Thyroid gland (tissue), 4 donors: ENCODE measurements at places on chromosomes 5 and 9. TPM values are rescaled to one million over a fixed set of nuclear protein-coding genes. Genes with fewer than 3 reads are reported as not detected.

DNA sequence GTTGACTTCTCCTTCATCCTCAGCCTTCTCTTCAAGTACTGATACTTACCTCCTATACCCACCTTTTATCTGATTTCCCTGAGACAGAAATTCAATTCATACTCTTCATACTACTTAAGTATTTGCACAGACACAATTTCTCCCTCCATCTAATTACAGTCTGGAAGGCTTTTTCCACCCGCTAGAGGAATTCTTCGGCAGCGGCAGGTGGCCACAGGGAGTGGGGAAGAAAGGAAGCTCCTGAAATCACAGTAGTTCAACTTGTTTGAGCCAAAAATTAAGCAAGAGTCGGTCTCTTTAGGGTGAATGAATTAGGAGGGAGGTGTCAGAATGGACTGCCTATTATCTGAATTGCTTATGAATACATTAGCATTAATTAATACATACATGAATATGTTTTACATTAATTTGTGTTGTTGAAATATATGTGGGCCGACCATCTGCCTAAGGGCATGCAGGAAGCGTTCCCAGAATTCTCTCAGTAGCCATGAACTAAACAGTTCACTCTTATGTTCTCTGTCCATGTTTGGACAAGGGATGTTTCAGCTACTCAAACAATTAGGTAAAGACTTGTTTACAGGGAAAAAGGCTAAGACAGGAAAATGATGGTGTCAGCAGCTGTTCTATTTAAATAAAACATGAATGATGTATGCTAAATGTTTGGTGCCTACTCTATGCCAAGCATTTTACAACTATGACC is 101.4 kb upstream of the SMARCA2 start:
- no peaks in the 10 kb centered on the region for H3K36me3 ChIP-seq
- DNase-seq = no peak
- H3K27ac ChIP-seq = no peak overlapping the region

GRCh38 chr5:104418056-104418455 is 855.5 kb upstream of the NUDT12 start:
- H3K4me3 ChIP-seq = no peak overlapping the region
- H3K27me3 ChIP-seq = no peaks in the 10 kb centered on the region
- no peak for DNase-seq
- H3K27ac ChIP-seq = no peak overlapping the region
- no peaks in the 10 kb centered on the region for H3K4me1 ChIP-seq

DNA sequence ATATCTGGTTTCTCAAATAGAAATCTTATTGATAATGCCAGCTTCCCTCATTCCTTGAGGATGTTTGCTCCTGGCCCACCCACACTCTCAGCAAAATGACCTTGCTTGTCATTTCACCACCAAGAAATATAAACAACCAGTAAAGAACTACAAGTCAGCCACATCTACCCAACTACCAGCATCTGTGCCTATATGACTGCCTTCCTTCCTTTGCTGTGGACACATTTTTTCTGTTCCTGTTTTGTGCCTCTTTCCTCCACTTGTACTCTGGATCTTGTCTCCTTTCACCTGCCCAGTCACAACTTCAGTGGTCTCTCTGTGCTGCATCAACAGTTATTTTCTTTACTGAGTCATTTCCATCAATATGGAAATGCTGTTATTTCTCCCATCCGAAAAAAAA is 20.3 kb downstream of the KIF2A start:
- no peaks in the 10 kb centered on the region for H3K36me3 ChIP-seq
- no peaks in the 10 kb centered on the region for H3K27me3 ChIP-seq
- H3K27ac ChIP-seq = no peak overlapping the region
- no peaks in the 10 kb centered on the region for H3K4me1 ChIP-seq
- H3K4me3 ChIP-seq = no peak overlapping the region

DNA sequence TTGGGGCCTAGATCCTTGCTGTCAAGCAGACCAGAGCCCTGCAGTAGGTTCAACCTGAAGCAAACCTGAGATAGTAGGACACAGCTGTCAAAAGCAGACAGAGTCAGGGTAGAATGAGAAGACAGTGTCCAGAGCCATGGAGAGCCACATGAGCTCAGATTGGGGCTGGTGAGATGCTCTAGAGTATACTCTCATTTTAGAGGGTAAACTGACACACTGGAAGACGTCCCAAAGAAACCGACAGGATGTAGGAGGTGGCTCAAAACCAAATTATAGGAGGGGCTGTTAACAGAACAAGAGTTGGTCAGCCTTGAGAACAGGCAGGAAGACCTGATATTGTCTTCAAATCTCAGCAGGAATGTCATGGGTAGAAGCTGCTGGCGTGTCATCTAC is 11.5 kb downstream of the CCDC69 start:
- H3K27ac ChIP-seq = peak overlapping the region; percentile 30
- H3K4me1 ChIP-seq = no peaks in the 10 kb centered on the region
- H3K36me3 ChIP-seq = no peaks in the 10 kb centered on the region
- no peak for DNase-seq
- H3K4me3 ChIP-seq = no peak overlapping the region

SLC36A2 gene
- not detected for total RNA-seq

DNA sequence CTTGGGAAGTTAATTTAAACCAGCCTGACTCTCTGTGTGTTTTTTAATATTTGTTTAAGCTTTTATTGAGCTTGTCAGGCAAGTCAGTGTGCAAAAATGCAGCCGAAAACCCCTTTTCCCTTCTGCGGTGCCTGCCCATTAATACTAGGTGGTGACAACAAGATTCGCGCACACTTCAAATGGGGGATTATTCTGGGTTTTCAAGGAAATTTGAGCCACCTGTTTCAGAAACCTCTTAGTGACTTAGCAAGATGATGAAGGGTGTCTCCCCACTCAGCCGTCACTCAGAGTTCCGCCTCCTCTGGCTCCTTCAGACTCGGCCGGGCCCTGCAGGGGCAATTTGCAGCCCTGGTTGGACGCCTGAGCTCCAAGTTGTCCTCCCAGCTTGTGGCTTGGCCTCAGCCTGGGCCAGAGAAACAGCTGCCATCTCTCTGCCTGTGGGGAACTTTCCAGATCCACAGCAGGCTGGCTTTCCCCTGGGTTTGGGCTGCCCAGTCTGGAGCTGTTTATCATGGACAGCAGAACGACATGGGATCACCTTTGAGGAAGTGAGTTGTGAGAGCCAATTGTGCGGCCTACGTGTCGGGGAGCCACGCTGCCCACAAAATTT is 75.9 kb downstream of the SPRY4 start:
- no peaks in the 10 kb centered on the region for H3K4me1 ChIP-seq
- H3K27ac ChIP-seq = no peak overlapping the region
- no peaks in the 10 kb centered on the region for H3K36me3 ChIP-seq
- DNase-seq = no peak
- H3K27me3 ChIP-seq = no peaks in the 10 kb centered on the region

DNA sequence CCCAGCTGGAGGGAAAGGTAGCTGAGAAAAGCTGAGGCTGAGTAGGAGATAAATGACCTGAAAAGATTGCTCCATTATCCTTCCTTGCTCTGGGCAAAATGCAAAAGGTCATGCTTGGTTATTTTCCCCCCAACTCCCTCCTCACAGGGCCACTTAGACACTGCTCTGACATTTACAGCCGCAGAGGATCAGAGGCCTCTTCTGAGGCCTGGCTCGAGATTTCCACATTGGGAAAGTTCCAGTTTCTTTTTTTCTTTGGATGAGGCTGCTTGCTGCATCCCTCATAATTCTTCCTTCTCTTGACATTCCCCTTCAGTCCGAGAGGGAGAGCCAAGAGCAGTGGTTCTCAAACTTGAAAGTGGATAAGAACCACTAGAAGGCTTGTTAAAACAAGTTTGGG is 60.1 kb upstream of the HSPA9 start:
- DNase-seq = peak; percentile 47
- H3K4me1 ChIP-seq = peaks cover 21% of the 10 kb centered on the region
- H3K27ac ChIP-seq = peak overlapping the region; percentile 47
- H3K36me3 ChIP-seq = no peaks in the 10 kb centered on the region
- H3K4me3 ChIP-seq = no peak overlapping the region

CDH9 gene
- total RNA-seq = not detected

RAB3C gene
- 0.40 TPM for total RNA-seq

DNA sequence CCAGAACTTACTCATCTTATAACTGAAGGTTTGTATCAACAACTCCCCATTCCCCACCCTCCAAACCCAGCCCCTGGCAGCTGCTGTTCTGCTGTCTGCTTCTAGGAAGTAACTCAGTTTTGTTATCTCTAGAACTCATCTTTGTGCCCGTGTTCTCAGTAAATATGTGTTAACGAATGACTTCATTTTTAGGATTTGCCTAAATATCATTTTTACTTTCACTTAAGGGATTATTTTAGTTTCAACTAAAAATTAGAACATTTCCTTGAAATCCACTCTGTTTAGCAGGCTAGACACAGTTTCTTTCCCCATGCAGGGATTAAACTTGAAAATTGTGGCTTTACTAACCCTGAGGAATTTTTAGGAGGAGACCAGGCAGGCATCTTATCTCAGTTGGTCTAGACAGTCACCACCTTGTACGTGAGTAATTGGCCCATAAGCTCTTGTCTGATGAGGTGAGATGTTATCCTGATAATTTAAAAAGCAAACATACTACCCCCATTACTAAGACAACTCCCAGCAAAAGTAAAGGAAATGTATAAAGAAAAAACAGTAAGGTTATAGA is 68.2 kb upstream of the TNFAIP8 start:
- H3K4me3 ChIP-seq = no peak overlapping the region
- H3K27me3 ChIP-seq = no peaks in the 10 kb centered on the region
- no peak overlapping the region for H3K27ac ChIP-seq

DNA sequence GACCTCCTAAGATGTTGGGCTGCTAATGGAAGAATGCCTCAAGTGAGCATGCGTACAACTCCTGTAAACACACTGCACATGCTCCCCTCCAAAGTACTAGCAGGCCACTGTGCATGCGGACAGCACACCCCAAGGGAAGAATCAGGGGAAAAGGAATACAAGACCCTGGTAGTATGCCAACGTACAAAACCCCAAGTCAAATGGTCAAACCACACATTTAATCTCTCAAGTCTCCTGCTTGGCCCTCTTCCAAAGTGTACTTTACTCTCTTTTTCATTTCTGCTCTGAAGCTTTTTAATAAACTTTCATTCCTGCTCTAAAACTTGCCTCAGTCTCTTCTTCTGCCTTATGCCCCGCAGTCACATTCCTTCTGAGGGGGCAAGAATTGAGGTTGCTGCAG is 466.4 kb downstream of the DMRTA1 start:
- H3K4me3 ChIP-seq = no peak overlapping the region
- no peak overlapping the region for H3K27ac ChIP-seq
- H3K36me3 ChIP-seq = no peaks in the 10 kb centered on the region
- DNase-seq = no peak
- no peaks in the 10 kb centered on the region for H3K27me3 ChIP-seq

DNA sequence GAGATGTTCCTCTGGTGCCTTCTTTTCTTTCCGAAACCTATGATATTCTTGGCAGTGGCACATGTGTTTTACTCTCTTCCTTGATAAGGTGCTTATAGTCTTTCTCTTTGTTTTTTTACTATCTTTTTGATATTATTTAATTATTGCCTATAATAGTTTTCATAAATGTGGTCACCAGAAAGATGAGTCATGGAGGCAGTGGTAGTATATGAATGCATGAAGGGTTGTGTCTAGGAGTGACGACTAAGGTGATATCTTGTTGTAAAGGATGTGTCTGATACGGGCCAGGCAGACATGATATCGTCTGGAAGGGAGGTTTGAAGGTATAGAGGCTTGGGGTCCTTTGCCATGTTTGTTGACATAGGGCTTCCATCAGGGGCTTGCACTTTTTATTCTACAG is 36.8 kb downstream of the SLC44A1 start:
- DNase-seq = no peak
- H3K4me3 ChIP-seq = no peak overlapping the region
- no peaks in the 10 kb centered on the region for H3K27me3 ChIP-seq

DNA sequence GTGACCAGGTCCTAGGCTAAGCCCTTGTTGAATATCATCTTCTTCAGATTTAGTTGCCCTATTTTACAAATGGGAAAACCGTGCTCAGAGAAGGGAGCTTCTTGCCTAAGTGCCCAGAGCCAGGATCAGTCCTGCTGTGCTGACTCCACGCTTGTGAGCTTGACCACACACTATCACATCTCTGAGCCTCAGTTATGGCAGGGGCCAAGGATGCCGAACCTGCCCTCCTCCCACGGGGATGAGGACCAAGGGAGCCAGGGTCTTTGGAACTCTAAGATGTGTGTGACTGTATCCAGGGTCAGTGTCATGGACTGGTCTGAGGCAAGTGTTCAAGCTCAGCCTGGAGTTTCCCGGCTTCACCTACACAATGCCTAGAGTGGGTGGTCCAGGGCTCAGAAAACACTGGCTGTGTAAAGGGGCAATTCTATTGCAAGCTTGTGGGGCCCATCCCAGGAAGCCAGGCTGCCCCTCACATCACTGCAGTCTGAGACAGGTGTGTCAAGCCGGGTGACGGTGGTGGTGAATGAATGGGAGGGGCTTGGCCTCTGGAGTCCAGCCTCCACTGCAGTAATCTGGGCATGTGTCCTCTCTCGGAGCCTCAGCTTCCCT is 235.7 kb downstream of the PBX3 start:
- H3K27me3 ChIP-seq = no peaks in the 10 kb centered on the region
- no peaks in the 10 kb centered on the region for H3K4me1 ChIP-seq
- H3K4me3 ChIP-seq = no peak overlapping the region
- H3K27ac ChIP-seq = no peak overlapping the region

DNA sequence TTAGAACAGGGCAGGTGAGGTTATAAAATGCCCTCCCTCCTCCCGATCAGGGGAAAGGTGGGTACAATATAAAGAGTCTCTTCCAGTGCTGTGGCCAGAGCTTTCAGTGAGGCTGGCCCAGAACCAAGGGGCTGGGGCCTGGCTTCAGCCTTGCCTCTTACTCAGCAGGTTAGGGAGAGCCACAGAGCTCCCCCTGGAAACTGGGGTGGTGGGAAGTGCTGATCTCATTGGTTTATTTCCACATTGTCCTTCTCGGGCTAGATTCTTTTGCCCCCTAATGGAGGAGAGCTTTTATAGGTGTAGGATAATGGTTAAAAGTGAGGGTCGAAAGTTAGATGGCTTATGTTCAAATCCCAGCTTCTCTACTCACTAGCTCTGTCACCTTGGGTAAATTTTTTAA is 186.7 kb upstream of the TBC1D2 start:
- no peaks in the 10 kb centered on the region for H3K36me3 ChIP-seq
- DNase-seq = no peak
- no peaks in the 10 kb centered on the region for H3K27me3 ChIP-seq
- H3K4me3 ChIP-seq = no peak overlapping the region

- H3K4me1 ChIP-seq = peaks cover 14% of the 10 kb centered on the region
- no peak for DNase-seq
- H3K4me3 ChIP-seq = no peak overlapping the region
- H3K27ac ChIP-seq = no peak overlapping the region
- H3K36me3 ChIP-seq = peaks cover 11% of the 10 kb centered on the region
- H3K27me3 ChIP-seq = no peaks in the 10 kb centered on the region
Observed at GRCh38 chr5:126497506-126497905, 74.3 kb downstream of the GRAMD2B start.

GRCh38 chr5:88665750-88666215 is 217.2 kb downstream of the MEF2C start:
- no peaks in the 10 kb centered on the region for H3K4me1 ChIP-seq
- DNase-seq = no peak
- peaks cover 63% of the 10 kb centered on the region for H3K27me3 ChIP-seq
- no peaks in the 10 kb centered on the region for H3K36me3 ChIP-seq
- H3K4me3 ChIP-seq = no peak overlapping the region

GRCh38 chr5:137220523-137220927 is 278.6 kb downstream of the SPOCK1 start:
- H3K36me3 ChIP-seq = no peaks in the 10 kb centered on the region
- H3K4me3 ChIP-seq = no peak overlapping the region
- H3K4me1 ChIP-seq = no peaks in the 10 kb centered on the region
- DNase-seq = no peak

GRCh38 chr9:109002141-109002540 is 11.2 kb downstream of the CTNNAL1 start:
- no peaks in the 10 kb centered on the region for H3K36me3 ChIP-seq
- no peak overlapping the region for H3K4me3 ChIP-seq
- H3K27me3 ChIP-seq = no peaks in the 10 kb centered on the region
- peaks cover 6% of the 10 kb centered on the region for H3K4me1 ChIP-seq
- no peak for DNase-seq
